ENCODE measurements at places on chromosomes 4 and X.

DNA sequence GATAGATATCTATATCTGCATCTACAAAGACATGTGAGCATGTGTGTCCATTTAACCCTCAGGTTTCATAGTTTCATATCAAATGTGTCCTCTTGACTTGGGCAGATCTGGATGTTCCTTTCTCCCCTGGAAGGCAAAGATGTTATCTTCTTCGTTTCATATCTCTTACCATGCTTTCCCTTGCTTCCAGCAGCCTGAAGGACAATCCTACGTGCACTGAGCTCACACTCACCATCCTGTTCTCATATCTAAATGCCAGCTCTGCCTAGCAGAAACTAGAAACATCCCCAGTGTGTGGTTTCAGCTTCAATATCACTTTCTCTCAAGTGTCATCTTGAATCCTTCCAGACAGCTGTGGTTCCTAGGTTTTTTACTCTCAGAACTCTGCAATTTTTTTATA lies 66.2 kb downstream of the ZAR1 start:
- DNase-seq = no peak

DNA sequence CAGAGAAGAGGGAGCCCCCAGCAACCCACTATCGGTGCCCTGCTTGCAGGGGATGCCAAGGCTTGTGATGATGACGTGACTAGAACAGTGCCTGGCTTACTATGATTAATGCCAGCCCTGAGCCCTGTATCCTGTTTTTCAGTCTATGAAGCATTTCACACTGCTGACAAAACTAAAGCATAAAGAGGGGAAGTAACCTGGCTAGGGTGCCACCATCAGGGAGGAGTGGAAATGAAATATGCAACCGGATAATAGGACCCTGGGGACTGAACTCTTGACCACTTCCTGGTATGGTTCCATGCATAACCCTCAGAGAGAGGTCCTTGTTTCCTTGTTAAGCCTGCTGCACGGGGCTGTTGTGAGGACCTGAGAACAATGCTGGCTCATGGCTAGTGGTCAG lies 50.3 kb downstream of the MED28 start:
- DNase-seq = no peak

- DNase-seq = no peak
These were observed 1068.4 kb upstream of the INTU start for GRCh38 chr4:126564283-126564854.

DNA sequence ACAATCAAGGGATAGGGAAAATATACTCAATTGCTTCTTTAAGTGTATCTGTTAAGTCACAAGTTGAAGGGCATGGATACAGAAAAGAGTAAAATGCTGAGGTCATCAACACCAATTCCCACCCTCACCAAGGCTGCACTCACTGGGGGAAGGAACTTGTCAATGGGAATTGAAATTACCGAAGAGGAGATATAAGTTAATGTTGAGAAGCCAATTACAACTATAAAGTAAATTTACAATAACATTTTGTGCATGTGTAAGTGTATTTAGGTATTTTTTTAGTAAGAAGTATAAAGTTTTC lies 255.1 kb upstream of the KCNIP4 start:
- DNase-seq = no peak

DNA sequence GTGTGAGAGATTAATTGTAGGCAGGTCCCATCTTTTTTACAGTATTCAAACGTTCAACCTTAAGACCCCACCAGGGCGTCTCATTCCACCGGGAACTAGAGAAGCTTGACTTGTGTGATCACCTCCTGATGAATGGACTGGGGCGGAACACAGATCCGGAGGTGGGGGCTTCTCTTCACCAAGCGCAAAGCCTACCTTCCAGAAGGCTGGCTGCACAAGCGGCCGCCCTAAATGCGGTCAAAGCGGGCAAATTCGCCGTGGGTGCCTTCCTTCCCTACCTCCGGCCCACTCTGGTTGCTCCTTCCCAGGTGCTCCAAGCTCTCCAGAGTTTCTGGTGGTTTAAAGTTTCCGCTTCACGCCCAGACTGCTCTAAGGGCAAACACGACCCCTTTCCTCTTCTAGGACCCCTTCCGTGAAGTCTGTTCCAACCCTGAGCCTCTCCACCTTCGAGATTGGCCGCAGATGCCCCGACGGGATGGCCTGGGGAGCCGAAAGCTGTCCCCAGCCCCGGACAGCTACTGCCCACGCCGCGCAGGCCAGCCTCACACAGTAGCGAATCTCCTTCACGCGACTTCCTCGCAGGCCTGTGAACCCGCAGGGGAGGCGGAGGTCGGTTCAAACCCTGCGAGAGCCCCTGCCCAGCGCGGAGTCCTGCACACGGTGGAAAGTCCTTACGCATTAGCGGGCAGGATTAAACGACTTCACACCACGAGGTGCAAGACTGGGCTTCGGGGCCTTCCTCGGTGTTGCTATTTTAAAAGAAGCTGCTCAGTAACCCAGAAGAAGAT lies 1.6 kb upstream of the WWC2 start:
- DNase-seq = no peak

DNA sequence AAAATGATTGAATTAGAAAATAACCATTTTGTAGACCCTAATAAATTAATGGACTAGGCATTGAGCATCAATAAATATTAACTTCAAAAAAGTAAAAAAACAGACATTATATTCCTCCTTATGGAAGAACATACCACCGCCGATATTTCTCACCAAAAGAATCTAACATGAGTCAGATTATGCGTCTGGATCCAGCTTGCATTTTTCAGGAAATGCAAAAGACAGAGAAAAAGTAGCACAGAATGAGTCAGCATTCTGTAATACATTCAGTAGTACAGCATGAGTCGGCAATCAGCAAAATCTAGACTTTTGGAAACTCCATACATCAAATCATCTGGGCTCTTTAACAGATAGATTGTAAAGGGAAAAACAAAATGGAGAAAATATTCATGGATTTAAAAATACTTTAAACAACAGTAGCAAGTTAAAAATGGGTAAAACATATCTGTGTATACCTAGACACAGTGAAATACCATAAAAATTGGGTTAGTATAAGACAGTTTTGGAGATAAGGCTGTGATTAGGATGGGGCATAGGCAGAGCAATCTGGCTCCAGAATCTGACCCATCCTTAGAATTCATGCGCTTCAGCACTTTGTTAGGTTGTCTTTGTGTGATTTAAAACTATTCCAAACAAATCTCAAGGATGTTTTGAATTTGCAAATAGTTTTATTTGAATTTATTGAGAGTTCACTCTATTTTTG lies 633.0 kb upstream of the FAM241A start:
- peak; percentile 16 for DNase-seq

GRCh38 chr4:30429813-30430761 lies 290.1 kb upstream of the PCDH7 start:
- no peak for DNase-seq

- no peak for DNase-seq
These were observed 15.1 kb downstream of the ATP5ME start for GRCh38 chr4:658681-659667.

DNA sequence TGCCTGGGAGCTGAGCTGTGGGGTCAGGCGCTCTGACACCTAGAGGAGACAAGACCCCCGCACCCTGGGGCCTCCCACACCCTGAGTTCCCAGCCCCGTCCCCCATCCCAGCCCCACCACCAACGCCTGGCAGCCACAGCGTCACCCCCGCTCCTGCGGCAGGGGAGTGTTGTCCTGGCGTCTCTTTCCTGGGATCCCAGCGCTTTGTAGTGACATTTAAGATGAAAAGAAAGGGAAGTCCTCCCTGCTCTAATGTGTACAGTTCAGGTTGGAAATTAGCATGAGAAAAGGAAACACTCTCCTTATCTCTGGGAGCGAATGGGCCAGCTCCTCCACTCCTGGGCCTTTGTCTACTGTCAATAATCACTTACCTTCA lies 112.1 kb downstream of the FAM53A start:
- no peak for DNase-seq

- DNase-seq = no peak
These were observed 139.6 kb upstream of the SMIM31 start for GRCh38 chr4:164614329-164614728.

GRCh38 chr4:110815950-110816349 lies 193.1 kb upstream of the PITX2 start:
- DNase-seq = no peak

- DNase-seq = no peak
These were observed 152.0 kb upstream of the USP9X start for GRCh38 chrX:40933132-40933705.

Measured in SW 1271 (cell line).